ENCODE measurements at places on chromosomes 7 and 10. TPM values are rescaled to one million over a fixed set of nuclear protein-coding genes. Genes with fewer than 3 reads are reported as not detected.

- no peak for DNase-seq
Measured at GRCh38 chr7:158695726-158696452, 8.7 kb downstream of the NCAPG2 start.

GRCh38 chr7:37411444-37412034 is 37.1 kb downstream of the ELMO1 start:
- no peak for DNase-seq

- DNase-seq, result no peak
Measured at GRCh38 chr7:117505238-117505637, 25.4 kb downstream of the CFTR start.

- DNase-seq, result no peak
Measured at GRCh38 chr7:151310578-151310977, 31.0 kb upstream of the NUB1 start.

- no peak for DNase-seq
Measured at GRCh38 chr10:79287973-79288723, 59.1 kb upstream of the PPIF start.

DNA sequence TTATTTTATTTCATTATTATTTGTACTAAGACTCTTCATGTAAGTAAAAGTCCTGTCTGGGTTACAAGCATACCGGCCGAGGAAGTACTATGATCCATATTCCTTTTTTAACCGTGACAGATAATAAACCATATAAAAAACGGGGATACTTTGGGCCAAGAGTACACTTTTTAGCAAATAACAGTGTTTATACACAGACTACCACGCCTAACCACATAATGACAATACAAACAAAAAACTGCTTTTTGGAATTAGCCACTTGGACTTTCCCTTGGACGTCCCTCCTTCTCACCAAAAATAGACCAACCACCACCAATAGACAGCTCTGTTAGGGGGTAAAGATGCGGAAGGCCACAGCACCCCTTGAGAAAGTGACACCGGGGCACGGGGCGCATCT is 800 bp downstream of the MINDY3 start:
- DNase-seq, result no peak

GRCh38 chr7:90629297-90629918 is 33.3 kb downstream of the CDK14 start:
- DNase-seq, result no peak

GRCh38 chr10:1648648-1649047 is 88.7 kb downstream of the ADARB2 start:
- DNase-seq, result no peak

ARHGAP22 gene
- 6.3 TPM for total RNA-seq

BNIP3 gene
- 63.5 TPM for total RNA-seq

All from esophagus muscularis mucosa (tissue), 4 donors.